ENCODE measurements at places on chromosomes 16 and 17.
A peak's percentile ranks its signal among the peaks of the same experiment; 100 is the strongest.

- no peak for DNase-seq
Measured at GRCh38 chr16:15785386-15786059, 71.3 kb downstream of the MYH11 start.

- no peak for DNase-seq
Measured at GRCh38 chr16:46569231-46569735, 51.9 kb downstream of the SHCBP1 start.

DNA sequence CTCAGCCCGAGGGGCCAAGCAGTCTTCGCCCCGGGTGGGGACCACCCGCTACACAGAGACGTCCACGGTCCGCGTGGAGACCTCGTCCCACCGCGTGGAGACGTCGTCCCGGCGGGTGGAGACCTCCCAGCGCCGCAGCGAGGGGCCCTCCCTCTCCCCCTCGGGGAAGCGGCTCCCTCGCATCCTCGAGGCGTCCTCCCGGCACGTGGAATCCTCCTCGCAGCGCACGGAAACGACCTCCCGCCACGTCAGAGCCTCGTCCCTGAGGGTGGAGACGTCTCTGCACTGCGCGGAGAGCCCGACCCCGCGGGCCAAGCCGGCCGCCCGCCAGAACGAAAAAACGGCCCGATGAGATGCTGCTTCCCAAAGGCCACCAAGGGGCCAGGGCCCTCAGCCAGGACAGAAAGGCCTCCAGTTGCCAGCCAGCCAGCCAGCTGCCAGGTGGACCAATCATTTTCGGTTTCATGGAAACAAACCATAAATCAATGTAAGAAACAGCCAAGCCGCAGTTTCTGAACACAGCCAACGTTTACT lies 424 bp downstream of the C17orf100 start:
- DNase-seq: no peak

DNA sequence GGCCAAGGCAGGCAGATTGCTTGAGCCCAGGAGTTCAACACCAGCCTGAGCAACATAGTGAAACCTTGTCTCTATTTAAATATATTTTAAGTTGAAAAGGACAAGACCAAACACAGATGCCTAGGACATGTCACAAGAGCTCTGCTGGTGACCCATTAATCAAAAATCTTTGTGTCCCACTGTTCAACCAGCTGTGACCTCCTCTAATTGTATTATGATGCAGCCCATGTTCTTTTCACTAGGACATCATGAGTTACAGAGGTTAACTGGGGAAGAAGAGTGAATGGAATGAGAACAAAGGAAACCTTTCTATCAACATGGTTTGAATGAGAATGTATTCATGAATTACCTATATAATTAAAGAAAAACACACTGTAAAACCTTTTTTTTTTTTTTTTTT lies 7.0 kb downstream of the EFTUD2 start:
- DNase-seq: no peak

GRCh38 chr17:43034894-43035293 lies 9.9 kb downstream of the RND2 start:
- no peak for DNase-seq

DNA sequence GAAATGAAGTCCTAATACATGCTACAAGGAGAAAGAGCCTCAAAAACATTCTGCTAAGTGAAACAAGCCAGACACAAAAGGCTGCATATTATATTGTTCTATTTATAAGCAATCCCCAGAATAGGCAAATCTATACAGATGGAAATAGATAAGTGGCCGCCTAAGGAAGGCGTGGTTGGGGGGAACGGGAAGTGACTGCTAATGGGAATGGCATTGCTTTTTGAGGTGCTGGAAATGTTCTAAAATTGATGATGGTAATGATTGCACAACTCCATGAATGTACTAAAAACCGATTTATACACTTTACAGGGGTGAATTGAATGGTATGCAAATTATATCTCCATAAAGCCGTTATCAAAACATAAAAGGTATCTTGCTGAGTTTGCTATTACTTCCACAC lies 67.7 kb downstream of the GAS7 start:
- DNase-seq: no peak

GRCh38 chr17:45270828-45271418 lies 9.0 kb upstream of the SPATA32 start:
- peak; percentile 83 for DNase-seq

- DNase-seq: no peak
Measured at GRCh38 chr17:57631871-57632270, 113.2 kb downstream of the CCDC182 start.

DNA sequence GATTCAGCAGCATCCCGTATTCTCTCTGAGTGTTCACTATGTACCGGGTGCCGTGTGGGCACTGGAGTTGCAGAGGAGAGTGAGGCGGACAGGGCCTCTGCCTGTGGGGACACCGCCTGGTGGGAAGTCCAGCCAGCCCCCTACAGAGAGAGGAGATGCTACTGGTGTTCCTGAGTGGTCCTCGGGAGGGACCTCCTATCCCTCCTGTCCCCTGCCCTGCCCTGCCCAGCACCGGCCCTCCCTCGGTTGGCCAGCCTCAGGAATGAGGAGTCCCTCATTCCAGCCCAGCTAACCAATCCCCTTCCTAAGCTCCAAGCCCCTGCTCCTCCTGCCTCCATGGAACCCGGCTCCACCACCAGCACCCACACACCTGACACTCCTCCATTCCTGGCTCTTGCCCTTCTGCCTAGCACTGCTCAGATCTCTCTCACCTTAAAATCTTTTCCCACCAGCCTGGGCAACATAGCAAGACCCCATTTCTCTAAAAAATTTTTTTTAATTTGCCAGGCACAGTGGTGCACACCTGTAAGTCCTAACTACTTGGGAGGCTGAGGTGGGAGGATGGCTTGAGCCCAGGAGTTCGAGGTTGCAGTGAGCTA lies 2.0 kb downstream of the ASGR2 start:
- no peak for DNase-seq

DNA sequence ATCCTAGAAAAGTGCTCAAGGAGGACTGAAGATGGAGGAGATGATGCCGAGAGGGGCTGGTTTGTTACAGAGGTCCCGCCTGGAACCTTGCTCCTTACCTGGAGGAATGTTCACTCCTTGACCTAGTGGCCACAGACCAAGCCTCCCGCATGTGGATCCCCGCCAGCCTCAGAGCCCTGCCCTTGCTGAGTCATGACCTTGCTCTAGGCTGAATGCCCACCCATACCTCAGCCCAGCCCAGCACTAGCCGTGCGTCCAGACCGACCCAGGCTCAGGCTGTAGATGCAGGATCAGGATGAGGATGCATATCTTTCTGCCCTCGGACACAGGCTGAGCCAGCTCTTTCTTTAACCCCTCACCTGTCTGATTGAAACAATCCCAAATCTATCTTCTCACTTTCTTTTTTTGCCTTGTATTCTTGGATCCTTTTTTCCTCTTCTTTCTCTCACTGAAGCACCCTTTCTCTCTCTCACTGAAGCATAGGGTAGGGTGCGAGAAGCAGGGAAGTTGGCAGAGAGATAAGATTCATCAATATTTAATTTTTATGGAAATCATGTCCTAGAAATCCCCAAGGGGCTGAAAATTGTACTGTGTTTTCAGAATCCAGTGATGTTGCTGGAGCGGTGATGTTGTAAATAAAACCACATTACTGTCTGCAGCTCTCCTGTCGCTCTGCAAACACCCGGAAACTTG lies 34.9 kb downstream of the WSCD1 start:
- no peak for DNase-seq

DNA sequence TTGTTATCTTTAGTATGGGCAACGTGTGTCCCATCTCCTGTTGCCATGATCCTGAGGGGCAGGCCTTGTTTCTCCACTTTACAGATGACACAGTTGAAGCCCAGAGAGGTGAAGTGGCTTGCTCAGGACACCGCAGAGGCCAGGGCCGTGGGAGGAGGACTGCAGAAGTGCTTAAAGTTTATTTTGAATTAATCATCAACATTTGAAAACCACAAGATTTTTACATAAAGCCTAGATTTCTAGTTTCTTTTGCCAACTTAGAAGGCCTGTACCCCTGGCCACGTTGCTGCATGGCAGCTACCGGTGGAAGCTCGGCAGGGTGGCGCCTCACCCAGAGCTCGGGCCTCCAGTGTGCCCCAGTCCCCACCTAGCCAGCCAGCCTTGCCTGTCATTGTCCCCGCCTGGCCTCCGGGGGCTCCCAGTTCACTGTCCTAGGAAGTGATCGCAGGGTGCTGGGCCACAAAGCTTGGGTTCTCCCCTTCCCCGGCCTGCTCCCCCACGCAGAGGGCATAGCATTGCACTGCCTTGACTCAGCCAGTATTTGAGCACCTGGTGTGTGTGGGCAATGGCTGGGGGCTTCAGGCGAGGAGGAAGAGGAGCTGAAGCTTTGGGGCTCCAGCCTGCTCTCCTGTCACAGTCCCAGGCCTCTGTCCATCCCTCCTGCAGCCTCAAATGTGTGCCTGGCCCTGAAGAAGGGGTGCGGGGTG lies 14.8 kb upstream of the ADCY7 start:
- DNase-seq: no peak

DNA sequence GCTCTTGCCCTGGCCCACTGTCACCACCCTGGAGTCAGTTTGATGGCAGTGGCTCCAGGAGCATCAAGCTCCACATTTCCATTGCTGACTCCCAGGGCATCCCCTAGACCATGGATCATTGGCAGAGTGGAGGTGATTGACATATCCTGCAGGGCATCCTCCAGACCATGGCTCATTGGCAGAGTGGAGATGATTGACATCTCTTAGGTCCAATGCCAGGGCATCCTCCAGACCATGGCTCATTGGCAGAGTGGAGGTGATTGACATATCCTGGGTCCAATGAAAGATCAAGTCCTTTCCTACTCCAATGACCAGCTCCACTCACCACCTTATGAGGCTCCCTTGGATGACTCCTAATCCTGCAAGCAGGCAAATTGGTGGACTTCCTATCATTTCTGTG lies 174.3 kb upstream of the NLRP1 start:
- no peak for DNase-seq

- DNase-seq: no peak
Measured at GRCh38 chr17:38417210-38417951, 10.9 kb upstream of the ARHGAP23 start.

GRCh38 chr17:75065562-75066151 lies 18.6 kb downstream of the KCTD2 start:
- no peak for DNase-seq

DNA sequence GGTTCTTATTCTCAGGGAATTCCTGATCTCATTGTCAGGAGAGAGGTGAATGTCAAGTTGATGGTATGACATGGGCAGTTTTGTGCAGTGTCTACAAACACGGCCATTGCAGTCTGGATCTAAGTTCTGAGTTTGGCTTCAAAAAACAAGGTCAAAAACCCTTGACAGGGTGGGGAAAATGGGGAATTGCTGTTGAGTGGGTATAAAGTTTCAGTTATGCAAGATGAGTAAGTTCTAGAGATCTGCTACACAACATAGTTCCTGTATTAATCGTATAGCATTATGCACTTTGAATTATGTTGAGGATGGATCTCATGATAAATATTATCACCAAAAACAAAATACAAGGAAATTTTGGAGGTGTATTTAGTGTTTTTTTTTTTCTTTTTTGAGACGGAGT lies 36.6 kb upstream of the CARMIL2 start:
- DNase-seq: no peak

- no peak for DNase-seq
Measured at GRCh38 chr17:13777003-13777402, 175.3 kb upstream of the HS3ST3A1 start.

DNA sequence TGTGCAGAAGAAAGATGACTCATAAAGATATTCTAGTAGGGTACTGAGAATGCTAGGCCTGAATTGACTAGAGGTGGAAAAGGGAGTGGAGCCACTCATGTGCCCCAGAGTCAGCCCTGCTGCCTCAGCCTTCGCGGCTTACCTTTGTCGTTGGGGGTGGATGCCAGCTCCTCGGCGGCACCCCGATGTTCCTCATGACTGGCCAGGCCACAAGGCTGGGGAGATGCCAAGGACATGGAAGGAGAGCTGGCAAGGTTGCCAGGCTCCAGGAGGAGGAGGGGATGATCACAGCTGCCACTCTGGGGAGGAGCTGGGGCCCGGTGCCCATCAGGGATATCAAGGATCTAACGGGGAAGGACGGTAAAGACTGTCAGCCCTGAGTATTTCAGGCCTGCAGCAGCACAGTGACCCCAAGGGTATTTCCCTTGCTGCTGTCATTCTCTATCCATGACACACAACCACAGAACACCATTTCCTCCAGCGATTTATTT lies 9.7 kb upstream of the SLC35B1 start:
- no peak for DNase-seq

GRCh38 chr17:27904534-27905446 lies 11.6 kb upstream of the LYRM9 start:
- no peak for DNase-seq

- no peak for DNase-seq
Measured at GRCh38 chr16:59385491-59385890, 651.4 kb upstream of the GOT2 start.

DNA sequence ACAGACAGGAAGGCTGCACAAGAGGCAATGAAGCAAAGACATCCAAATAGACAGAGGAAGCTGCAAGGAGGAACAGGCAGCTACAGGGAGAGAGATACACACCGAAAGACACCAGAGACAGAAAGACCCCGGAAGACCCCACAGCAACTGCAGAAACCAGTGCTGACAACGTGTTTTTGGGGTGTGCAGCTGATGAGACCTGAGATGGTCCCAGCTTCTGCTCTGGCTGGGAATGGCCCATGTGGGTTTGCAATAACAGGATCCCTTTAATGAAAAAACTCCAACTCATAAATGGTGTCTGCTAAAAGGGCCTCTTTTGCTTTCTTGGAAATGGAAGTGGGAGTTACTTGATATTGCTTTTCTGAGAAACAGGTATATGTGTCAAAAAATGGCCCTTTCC lies 101.5 kb upstream of the CDH11 start:
- no peak for DNase-seq

DNA sequence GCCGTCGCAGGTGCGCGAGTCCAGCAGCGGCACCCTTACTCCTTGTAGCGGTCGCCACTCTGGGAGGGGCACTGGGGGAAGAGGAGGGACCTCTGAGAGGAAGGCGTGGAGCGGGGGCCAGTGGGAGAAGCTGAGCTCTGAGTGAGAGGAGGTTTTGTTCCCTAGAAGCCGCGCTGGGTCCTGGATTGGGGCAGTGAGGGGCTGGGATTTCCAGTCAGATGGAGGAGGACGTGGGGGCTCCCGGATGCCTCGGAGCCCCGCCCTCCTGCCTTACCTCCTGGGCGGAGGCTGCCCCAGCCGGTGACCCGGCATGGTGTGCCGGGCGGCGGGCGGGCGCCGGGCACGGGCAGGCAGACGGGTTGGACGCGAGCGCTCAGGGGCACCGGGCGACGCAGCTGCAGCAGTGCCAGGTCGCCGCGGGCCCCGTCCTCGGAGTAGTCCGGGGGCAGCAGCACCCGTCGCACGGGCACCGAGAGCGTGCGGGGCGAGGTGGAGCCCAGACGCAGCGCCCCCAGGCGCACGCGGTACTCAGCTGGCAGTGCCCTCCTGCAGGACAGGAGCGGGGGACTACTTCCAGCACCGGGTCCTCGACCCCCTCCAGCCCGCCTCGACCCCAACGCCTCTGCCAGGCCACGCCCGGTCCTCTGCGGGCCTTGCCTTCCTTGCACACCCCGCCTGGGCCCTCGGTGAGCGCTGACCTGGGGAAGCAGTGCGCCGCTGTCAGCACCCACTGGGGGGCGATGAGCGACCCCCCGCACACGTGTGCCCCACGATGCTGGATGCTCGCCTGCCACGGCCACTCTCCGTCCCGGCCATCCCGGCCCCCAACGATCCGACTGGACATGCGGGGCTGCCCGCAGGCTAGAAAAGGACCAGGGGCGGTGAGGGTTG lies 2.0 kb downstream of the PRSS33 start:
- peak; percentile 78 for DNase-seq

- no peak for DNase-seq
Measured at GRCh38 chr17:76687298-76688164, 23.2 kb downstream of the MXRA7 start.

Data from activated CD8-positive, alpha-beta memory T cell treated with anti-CD3 and anti-CD28 coated beads, Interleukin-2, amount 50 U/mL, for 48 hours (primary cell).